ENCODE measurements at places on chromosomes 4 and X.

GRCh38 chr4:8328456-8328855 lies 58.9 kb downstream of the HTRA3 start:
- no peak for DNase-seq

DNA sequence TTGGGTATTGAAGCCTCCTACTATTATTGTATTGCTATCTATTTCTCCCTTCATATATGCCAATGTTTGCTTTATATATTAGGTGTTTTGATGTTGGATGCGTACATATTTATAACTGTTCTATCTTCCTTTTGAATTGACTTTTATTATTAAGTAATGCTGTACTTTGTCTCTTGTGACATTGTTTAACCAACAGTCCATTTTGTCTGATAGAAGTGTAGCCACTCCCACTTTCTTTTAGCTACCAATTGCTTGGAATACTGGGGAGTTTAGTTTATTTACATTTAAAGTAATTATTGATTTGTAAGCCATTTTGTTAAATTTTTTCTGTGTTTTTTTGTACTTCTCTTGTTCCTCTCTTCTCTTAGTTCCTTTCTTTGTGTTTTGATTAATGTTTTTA lies 195.9 kb downstream of the GC start:
- no peak for DNase-seq

DNA sequence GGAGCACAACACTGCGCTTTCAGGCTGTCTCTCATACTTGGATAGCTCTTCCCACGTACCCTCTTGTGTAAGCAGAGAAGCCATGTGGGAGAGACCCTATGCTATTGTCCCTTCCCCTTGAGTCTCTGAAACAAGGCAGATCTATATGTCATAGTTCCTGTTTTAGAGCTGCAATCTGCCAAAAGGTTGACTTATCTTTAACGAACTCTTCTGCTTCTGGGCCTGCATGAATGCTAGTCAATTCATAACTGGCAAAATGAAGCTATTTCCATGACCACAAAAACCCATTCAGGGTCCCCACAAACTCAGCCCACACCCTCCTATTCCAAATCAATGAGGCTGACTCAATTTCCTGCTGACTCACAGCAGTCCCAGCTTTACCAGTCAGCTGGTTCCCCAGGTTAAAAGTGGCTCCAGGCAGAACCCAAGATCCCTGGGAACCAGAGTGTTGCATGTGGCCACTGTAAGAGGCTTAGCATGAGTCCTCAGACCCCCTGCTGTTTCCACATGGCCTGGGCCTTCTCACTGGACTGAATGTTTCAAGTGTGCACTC lies 25.3 kb upstream of the SOD3 start:
- no peak for DNase-seq

- DNase-seq = no peak
Observed at GRCh38 chr4:739569-739968, 33.9 kb downstream of the PCGF3 start.

GRCh38 chr4:67204441-67204840 lies 340.9 kb downstream of the CENPC start:
- DNase-seq = no peak

- DNase-seq = no peak
Observed at GRCh38 chrX:40864972-40865371, 129.6 kb upstream of the MED14 start.

- no peak for DNase-seq
Observed at GRCh38 chrX:40719218-40719617, 16.1 kb downstream of the MED14 start.

DNA sequence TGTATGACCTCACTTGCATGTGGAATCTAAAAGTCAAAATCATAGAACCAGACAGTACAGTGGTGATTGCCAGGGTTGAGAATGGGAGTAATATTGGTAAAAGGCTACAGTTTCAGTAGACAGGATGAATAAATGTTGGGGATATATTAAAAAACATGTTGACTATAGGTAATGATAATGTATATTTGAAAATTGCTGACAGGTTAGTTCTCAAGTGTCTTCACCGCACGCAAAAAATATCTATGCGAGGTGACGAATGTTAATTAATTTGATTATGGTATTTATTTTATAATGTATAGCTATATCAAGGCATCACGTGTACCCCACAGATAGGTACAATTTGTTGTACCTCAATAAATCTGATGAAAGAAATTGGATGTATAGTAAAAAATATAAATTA lies 909.6 kb upstream of the NDST4 start:
- no peak for DNase-seq

GRCh38 chr4:12852338-12853307 lies 631.5 kb downstream of the RAB28 start:
- no peak for DNase-seq

GRCh38 chr4:52372747-52373146 lies 286.4 kb downstream of the USP46 start:
- no peak for DNase-seq

- no peak for DNase-seq
Observed at GRCh38 chr4:116531870-116532269, 553.5 kb downstream of the TRAM1L1 start.

DNA sequence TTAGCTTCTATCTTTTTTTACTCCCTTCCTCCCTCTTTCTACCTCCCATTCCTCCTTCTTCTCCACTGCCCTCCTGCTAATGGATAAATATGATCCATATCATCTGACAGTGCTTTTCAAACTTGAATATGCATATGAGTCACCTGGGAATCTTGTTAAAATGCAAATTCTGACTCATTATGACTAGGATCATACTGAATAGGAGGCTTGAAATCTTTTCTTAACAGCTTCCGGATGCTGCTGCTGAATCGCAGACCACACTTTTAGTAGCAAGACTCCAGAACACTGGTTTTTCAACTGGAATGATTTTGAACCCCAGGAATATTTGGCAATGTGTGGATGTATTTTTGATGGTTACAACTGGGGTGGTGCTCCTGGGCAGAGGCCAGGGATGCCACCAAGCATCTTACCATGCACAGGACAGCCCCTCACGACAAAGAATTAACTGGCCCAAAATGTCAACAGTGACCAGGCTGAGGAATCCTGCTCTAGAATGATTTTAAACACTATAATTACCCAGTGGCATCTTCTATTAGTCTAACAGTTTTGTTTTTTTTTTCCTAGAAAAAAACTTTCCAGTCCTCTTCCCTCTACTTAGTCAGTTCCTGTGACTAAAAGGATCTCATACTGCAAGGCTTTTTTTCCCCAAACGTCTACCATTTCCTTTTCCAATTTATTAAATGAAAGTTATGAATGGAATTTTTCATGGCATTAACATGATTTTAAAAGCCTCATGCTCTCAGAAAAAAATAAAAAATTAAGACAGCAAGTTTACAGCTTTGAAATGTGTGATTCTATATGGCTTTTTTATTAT lies 10.6 kb upstream of the PYURF start:
- no peak for DNase-seq

- no peak for DNase-seq
Observed at GRCh38 chr4:115325836-115326235, 212.4 kb upstream of the NDST4 start.

- no peak for DNase-seq
Observed at GRCh38 chrX:147498796-147499195, 412.9 kb upstream of the FMR1 start.

DNA sequence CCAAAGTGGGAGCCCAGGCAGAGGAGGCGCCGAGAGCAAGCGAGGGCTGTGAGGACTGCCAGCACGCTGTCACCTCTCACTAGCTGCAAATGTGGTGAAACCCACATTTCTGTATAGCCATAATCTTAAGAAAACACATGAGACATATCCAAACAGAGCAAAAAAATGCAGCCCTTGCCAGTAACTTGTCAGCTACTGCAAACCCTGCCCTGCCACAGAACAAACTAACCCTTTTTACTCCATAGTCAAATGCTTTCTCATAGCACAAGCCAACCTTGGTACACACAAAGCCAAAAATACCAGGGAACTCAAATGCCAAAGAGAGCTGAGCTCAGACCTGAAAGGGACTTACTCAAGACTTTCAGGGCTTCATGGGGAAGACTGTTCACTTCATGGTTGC lies 14.9 kb upstream of the NXF3 start:
- no peak for DNase-seq

DNA sequence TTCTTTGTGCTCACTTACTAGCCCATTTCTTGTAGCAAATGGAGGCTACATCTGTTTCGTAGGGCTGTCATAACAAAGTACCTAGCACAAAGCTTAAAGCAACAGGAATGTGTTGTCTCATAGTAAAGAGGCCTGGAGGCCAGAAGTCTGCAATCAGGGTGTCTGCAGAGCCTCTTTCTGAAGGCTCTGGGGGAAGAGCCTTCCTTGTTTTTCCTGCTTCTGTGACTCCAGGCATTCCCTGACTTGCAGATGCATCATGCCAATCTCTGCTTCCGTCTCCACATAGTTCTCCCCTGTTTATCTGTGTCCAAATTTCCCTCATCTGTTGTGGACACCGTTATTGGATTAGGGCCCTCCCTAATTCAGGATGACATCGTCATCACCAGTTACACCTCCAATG lies 67.1 kb downstream of the SHROOM2 start:
- no peak for DNase-seq

- DNase-seq = no peak
Observed at GRCh38 chr4:151670843-151671242, 90.0 kb downstream of the GATB start.

DNA sequence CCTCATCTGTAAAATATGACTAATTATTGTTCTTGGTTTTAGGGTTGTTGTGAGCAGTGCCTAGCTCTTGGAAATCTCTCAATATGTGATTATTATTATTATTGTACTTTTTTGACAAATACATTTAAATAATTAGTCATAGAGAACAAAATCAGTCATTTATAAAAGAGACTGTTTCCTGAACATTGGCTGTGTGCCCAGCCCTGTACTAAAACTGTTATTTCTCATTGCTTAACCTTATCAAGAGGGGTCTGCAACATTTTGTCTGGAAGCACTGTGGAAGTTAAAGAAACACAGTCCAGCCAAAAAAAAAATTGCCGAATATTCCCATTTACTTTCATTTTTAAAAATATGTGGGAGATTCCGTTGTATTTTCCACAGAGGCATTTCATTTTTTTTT lies 989.2 kb upstream of the SLIT2 start:
- no peak for DNase-seq

GRCh38 chr4:183841001-183841400 lies 64.1 kb upstream of the STOX2 start:
- no peak for DNase-seq

GRCh38 chr4:59869056-59869455 lies 1331.1 kb upstream of the ADGRL3 start:
- DNase-seq = no peak

DNA sequence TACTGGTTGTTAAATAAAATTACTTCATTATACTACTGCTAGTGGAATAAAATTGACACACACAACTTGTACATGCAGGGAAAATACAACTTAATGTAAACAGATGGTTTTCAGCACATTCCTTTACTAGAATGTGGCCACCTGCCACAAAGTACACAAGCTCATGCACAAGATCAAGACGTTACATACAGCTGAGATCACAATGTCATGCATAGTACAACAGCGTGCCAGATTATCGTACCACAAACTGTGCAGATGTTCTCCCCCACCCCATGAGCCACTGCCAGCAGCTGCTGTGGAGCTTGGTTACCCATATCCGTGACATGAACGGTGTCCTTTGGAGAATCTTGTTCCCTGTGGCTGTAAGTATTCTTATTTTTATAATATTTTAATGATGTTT lies 27.7 kb downstream of the FBXO8 start:
- DNase-seq = no peak

- no peak for DNase-seq
Observed at GRCh38 chrX:5644776-5645175, 583.9 kb downstream of the NLGN4X start.

DNA sequence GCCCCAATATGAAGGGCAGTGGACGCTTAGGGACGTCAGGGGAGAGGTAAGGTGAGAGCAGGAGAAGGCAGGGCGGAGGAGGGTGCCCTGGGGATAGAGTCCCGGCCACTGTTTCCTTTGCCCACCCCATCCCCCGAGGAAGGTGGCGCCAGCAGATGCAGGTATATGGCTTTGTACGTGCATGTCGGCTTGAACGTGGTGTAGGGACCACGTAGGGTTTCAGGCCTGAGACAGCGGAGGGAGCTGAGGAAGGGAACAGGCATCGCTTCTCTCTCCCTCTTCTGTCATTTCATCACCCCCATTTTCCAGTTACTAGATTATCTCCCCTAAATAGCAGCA lies 97.9 kb downstream of the PHKA2 start:
- DNase-seq = no peak

DNA sequence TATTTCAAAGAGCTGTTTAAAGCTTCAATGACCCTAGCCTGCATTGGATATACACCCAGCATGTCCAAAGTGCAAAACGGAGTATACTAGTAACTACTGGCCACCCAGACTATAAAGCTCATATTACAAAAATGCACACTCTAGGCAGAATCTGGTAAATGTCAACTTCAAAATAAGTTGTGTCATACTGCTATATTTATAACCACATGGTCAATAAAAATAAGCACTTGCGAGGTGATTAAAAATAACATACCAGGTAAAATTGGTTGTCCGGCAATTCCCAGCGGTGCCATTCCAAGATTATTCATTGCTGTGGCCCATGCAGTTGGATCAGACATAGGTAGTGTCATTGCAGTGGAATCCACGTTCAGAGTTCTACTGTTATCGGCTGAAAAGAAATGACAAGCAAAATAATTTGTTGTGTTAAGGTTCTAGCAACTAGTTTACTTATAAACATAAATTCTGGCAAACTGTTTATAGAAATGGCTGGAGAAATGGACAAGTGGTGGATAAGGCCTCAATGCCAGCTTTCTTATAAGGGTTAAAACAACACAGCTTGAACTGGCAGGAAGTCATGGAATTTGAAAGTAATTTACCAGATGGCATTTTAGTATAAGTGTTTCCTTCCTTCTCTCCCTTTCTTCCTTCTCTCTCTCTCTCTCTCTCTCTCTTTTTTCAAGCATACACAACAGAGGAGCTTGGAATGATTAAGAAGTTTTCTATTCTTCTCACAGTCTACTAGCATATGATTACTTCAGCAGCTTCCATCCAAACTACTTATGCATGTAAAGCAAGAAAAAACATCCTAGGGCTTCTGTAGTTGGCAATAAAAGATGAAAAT lies 199.9 kb downstream of the ENOX2 start:
- no peak for DNase-seq

- no peak for DNase-seq
Observed at GRCh38 chr4:109703664-109704361, 568 bp upstream of the CASP6 start.

DNA sequence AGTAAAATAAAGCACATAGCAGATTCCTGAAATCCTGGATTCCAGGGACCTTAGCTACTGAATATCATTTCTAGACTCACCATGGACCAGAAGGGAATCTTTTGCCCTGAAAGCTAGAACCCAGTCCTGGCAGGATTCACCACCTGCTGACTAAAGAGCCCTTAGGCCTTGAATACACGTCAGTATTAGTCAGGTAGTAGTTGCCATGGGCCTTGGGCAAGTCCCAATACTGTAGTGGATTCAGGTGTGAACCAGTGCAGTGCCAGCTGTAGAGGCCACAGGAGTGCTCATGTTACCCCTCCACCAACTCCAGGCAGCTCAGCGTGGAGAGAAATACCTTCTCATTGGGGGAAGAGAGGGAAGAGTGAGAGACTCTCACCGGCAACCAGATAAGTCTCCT lies 64.1 kb upstream of the UBQLN2 start:
- no peak for DNase-seq

GRCh38 chr4:17258106-17258505 lies 253.8 kb downstream of the QDPR start:
- no peak for DNase-seq

- no peak for DNase-seq
Observed at GRCh38 chr4:184457535-184458249, 16.7 kb downstream of the IRF2 start.
